ENCODE measurements at places on chromosomes 1 and 21. TPM values are rescaled to one million over a fixed set of nuclear protein-coding genes. Genes with fewer than 3 reads are reported as not detected.
A peak's percentile ranks its signal among the peaks of the same experiment; 100 is the strongest.

GRCh38 chr1:71044833-71045232 is 2.8 kb downstream of the PTGER3 start:
- no peaks in the 10 kb centered on the region for H3K36me3 ChIP-seq
- DNase-seq, result no peak
- no peaks in the 10 kb centered on the region for H3K27me3 ChIP-seq
- no peaks in the 10 kb centered on the region for H3K4me1 ChIP-seq

DNA sequence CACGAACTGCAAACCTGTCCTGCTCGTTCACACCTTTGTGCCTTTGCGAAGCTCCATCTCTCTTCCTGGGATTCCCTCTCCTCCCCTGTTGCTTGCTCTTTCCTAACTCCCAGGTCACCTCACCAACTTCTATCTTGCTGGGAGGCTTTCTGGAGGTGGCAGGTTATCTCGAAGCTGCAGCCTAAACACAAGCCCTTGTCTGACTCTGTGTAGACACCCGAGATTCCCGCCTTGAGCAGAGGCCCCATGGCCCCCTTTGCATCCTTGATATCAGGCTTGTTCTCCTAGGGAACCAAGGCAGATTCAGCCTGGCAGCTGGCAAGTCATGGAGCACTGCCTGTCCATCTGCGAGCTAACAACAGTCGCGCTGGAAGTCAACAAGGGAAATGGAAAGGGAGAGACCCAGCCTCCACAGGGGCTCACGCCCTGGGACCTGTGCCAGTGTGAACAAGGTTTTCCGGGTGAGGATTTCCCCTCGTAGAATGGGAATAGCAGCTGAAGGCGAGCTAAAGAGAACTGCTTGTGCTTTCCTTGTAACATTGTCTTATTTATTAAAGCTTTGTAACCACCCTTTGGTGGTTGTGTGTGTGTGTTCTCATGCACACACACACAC is 109.5 kb upstream of the JUN start:
- DNase-seq, result no peak
- H3K36me3 ChIP-seq, result no peaks in the 10 kb centered on the region
- peaks cover 27% of the 10 kb centered on the region for H3K4me1 ChIP-seq
- no peak overlapping the region for H3K4me3 ChIP-seq
- peak overlapping the region; percentile 41 for H3K27ac ChIP-seq
- H3K27me3 ChIP-seq, result no peaks in the 10 kb centered on the region

GRCh38 chr1:172084876-172085275 is 243.6 kb downstream of the DNM3 start:
- DNase-seq, result no peak
- H3K27me3 ChIP-seq, result no peaks in the 10 kb centered on the region
- no peak overlapping the region for H3K4me3 ChIP-seq
- H3K27ac ChIP-seq, result peak overlapping the region; percentile 8

DNA sequence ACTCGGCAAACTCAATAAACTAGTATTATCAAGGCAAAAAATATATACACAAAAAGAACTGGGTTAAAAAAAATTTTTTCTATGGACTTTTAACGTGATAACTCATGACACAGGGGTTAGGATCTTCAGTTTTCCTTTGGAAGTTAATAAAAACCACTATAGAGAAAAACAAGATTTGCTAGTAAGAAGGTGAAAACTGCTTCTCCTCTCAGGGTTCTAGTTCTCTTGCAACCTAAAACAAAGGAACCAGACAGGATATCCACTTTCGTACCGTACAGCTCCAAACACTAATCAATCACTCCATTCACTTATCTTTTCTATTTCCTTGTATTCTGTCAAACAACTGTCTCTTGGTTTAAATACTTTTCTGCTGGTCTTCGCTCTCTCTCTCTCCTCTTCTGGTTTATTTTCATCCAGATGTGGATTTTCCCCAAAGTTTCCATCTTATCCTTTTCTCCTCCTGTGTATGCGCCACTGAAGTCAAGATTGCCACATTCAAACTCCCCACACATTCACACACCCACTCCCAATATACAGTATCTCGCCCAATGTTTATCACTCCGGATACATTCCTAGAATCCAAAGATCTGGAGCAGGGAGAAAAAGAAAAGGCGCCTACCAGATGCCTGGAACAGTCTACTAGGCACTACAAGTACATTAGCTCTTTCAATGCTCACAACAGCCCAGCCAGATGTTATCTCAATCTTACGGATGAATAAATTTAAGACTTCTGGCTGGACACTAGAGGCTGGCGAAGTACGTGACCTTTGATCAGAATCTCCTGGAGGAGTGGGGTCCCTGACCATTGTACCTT is 775 bp upstream of the PRPF38B start:
- H3K27me3 ChIP-seq, result no peaks in the 10 kb centered on the region
- DNase-seq, result no peak
- H3K36me3 ChIP-seq, result no peaks in the 10 kb centered on the region
- H3K27ac ChIP-seq, result peak overlapping the region; percentile 98
- peaks cover 16% of the 10 kb centered on the region for H3K4me1 ChIP-seq

DNA sequence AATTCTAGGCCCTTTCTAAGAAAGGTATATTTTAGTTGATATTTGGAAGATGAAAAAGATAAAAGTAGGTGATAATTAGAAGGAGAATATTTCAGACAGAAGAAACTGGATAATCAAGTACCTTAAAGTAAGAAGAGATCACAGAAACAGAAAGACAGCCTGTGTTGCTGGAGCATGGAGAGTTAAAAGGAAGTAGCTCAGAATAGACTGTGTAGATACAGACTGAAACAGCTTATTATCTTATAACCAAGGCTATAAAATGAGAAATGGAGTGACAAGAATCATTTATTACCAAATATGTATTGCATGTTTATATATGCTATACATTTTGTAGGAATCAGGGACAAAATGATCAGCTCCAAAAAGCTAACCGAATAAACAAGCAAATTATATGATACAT is 1120.3 kb downstream of the BRINP3 start:
- no peak overlapping the region for H3K4me3 ChIP-seq
- H3K4me1 ChIP-seq, result no peaks in the 10 kb centered on the region
- no peak for DNase-seq

- no peaks in the 10 kb centered on the region for H3K36me3 ChIP-seq
- no peaks in the 10 kb centered on the region for H3K4me1 ChIP-seq
- no peaks in the 10 kb centered on the region for H3K27me3 ChIP-seq
- no peak overlapping the region for H3K4me3 ChIP-seq
- no peak for DNase-seq
Observed at GRCh38 chr1:181251713-181252075, 163.2 kb downstream of the IER5 start.

DNA sequence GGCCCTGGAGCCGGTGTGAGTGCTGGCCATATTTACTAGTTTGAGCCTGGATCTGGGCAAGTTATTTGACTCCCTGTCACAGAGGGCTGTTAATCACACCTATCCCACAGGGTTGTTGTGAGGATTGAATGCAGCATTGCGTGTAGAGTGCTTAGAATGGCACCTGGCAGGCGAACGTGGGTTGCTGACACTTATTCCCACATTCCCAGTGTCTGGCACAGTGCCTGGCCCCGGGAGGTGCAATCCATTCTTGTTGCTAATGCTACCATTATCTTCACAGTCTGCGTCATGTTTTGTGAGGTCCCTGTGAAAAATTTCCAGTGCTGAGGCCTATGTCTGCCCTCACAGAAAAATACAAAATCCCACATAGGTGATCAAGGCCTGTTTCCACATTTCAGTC is 66.1 kb downstream of the CD2 start:
- H3K4me1 ChIP-seq, result no peaks in the 10 kb centered on the region
- H3K36me3 ChIP-seq, result no peaks in the 10 kb centered on the region
- no peak overlapping the region for H3K27ac ChIP-seq
- H3K4me3 ChIP-seq, result no peak overlapping the region

ASCL5 gene
- polyA plus RNA-seq, result not detected

ZNF593OS gene
- polyA plus RNA-seq, result 0.62 TPM

Data from testis (tissue), 5 donors.